GM10248 (cell line): ENCODE measurements at places on chromosomes 3 and 15.

GRCh38 chr3:147387885-147388699, 18.3 kb downstream of the ZIC4 start:
- no peak for DNase-seq

DNA sequence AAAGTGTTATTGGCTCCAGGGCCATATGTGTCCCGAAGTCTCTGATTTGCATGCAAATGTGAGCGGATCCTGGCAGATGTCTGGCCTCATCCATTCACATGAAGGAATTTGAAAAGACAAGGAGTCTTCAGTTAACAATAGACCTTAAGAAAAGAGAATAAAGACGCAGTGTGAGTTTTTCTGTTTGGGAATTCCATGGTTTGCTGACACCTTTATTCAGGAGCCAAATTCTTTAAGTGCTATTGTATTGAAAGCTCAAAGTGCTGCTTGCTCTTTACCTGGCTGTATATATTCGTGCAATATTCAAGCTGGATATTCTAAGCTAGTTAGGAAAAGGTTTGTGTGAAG, 2.2 kb downstream of the LRRN1 start:
- no peak for DNase-seq

GRCh38 chr3:149128821-149129220, 617 bp upstream of the HPS3 start:
- DNase-seq: no peak

GRCh38 chr3:124964387-124964786, 29.8 kb upstream of the MUC13 start:
- no peak for DNase-seq

GRCh38 chr3:173268781-173269180, 127.7 kb upstream of the SPATA16 start:
- no peak for DNase-seq

- no peak for DNase-seq
These were observed 273.1 kb downstream of the FOXP1 start for GRCh38 chr3:71310359-71310979.

GRCh38 chr15:51874751-51875644, 45.5 kb downstream of the TMOD3 start:
- DNase-seq: no peak

DNA sequence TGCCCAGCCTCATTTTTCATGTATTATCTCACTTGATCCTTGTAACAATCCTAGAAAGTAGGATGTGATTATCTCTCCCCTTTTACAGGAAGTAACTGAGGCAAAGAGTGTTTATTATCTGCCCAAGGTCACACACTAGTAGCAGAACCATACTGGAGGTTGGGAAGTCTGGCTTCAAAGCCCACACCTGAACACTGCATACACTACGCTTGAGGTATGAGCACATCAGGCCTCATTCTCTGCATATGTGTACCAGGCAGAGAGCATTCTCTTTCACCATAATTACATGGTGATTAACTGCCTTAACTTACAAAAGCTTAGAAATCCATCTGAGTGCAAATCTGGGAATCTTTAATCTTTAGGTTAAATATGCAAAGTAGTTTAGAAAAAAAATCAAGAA, 361.8 kb downstream of the MFSD1 start:
- DNase-seq: no peak

DNA sequence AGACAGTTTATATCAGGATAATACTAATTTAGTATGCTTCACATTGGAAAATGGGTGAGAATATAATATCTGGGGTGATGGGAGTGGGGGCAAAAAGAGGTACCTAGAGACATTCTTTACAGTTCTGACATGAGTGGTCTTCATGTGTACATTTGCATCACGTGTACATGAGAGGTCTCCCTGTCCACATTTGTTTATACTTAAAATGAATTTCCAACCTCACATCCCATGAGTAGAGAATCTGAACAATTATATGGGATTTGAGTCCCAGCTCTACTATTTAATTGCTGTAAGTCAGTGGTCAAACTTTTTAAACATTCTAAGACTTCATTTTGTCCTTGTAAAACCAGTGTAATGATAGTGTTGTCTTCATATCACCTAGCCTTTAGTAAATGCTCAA, 408.4 kb downstream of the NAALADL2 start:
- DNase-seq: no peak

GRCh38 chr15:22989576-22990477, 9.7 kb upstream of the CYFIP1 start:
- DNase-seq: no peak

DNA sequence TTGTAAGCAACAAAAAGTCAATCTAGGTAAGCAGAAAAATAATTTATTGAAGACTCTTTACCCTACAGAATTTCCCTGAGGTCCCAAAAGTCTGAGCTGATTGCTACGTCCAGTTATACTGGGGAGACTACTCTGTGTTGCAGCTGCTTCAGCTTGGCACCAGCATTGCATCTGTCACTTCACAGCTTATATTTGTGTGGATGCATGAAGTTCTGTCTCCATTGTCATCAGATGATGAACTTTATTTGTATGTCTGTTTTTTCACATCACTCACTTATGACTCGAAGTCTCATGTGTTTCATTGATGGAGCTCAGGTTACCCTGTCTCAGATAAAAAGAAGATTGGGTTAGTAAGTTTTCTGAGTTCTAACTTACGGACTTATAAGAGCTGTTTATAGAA, 75.3 kb upstream of the LRRFIP2 start:
- DNase-seq: no peak

DNA sequence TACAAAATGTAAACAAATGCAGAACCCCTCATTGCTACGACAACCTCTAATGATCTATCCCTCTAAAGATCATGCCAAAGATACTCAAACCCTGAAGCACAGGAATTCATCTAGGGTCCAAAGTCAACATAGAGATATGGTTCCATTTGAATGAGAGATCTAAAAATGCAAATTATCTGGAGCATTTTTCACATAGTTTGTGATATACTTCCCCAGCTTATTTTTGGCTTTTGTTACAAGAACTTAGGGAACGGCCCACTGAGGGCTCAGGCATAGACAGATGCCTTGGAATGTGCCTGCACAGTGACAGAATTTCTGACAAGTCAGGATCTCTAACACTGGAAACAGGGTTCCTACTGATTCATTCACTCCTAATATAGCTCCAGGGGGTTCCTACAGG, 258.9 kb upstream of the THBS1 start:
- DNase-seq: no peak
